Mucosa of gallbladder (tissue), 1 donor: ENCODE measurements at places on chromosomes 6 and 20. TPM values are rescaled to one million over a fixed set of nuclear protein-coding genes. Genes with fewer than 3 reads are reported as not detected.

GRCh38 chr6:20117474-20117873 is 94.8 kb downstream of the MBOAT1 start:
- no peak for DNase-seq

GRCh38 chr6:139376017-139376330 is 1.5 kb upstream of the CITED2 start:
- DNase-seq = no peak

- peak; percentile 27 for DNase-seq
These were observed 22.5 kb downstream of the MOCS3 start for GRCh38 chr20:50980851-50981713.

PAK5 gene
- total RNA-seq = 12.5 TPM

GRCh38 chr20:43925801-43926200 is 11.1 kb downstream of the TOX2 start:
- DNase-seq = no peak

DNA sequence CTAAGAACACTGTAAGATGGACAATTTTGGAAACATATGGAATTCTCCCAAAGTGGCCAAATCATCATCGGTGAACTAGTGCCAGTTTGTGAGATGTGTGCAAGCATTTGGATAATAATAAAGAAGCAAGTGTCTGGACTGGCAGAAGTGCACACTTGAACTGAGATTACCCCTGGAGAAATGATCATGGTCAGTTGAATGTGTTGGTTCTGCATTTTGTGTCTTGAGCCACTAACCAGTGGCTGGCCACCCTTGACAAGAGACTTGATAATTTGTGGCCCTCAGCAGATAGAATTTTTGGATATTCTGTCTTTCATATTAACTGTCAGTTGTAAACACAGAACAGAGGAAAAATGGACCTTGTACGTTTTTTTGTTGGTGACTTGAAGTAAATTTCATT is 37.4 kb downstream of the CITED2 start:
- no peak for DNase-seq

BTN1A1 gene
- not detected for total RNA-seq

DNA sequence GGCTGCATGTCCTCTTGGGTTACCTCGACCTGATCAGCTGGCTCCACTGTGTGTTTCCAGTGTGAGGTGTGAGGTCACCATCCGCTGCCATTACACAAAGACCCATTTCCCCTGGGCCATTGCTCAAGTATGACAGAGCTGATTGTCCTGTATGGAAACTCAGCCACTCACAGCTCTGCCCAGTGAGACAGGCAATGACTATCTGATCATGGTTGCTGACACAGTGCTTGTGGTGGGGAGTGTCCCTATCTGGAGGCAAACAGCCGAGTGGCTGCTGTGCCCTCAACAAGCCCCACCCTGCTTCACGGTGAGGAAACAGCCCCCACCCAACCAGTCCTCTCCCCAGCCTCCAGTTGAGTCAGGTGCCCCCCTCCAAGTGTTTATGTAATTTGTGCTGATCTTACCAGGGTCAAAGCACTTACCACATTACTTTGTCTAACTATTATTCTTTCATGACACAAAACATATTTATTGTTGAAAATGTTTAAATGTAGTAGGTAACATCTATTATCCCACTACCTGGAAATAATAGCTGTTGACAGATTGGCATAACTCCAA is 11.7 kb upstream of the MAPK13 start:
- peak; percentile 45 for DNase-seq
